ENCODE measurements at places on chromosomes 12 and 14. TPM values are rescaled to one million over a fixed set of nuclear protein-coding genes. Genes with fewer than 3 reads are reported as not detected.

DNA sequence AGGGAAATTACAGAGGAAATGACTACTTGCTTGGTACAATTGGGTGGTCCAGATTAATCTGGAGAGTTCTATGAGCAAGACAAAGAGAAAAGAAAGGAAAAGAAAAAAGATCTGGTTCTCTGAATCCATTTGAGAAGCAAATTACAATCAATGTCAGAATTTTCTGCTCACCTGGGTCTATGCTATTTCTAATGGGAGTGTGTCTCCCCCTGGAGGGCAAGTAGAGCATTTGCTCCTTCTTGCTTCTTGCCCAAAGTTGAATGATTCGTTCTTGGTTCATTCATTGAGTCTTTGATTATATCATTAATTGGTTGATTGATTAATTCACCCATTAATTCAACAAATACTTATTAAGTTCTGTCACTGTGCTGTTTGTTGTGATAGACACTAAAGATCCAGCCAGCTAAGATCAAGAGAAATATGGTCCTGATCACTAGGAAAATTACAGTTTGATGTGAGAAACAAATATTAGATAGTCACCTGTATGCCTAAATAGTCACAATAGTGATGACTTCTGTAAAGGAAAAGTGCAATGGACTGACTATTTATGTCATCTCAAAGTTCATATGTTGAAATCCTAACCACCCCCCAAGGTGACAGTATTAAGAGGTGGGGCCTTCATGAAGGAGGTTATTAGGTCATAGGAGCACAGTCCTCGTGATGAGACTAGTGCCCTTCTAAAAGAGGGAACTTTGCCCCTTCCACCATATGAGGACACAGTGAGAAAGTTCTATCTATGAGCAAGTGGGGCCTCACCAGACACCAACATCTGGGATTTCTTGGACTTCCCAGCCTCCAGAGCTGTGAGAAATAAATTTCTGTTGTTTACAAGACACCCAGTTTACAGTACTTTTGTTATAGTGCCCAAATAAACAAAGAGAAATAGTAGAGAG is 8.0 kb upstream of the ASB8 start:
- peak; percentile 54 for DNase-seq

- no peak for DNase-seq
Observed at GRCh38 chr14:86087377-86087776, 557.4 kb downstream of the FLRT2 start.

The TSHR gene
- not detected for total RNA-seq

The TC2N gene
- total RNA-seq = 13.0 TPM

The LRFN5 gene
- 0.95 TPM for total RNA-seq

The RDH16 gene
- total RNA-seq = not detected

The RTL1 gene
- not detected for total RNA-seq

DNA sequence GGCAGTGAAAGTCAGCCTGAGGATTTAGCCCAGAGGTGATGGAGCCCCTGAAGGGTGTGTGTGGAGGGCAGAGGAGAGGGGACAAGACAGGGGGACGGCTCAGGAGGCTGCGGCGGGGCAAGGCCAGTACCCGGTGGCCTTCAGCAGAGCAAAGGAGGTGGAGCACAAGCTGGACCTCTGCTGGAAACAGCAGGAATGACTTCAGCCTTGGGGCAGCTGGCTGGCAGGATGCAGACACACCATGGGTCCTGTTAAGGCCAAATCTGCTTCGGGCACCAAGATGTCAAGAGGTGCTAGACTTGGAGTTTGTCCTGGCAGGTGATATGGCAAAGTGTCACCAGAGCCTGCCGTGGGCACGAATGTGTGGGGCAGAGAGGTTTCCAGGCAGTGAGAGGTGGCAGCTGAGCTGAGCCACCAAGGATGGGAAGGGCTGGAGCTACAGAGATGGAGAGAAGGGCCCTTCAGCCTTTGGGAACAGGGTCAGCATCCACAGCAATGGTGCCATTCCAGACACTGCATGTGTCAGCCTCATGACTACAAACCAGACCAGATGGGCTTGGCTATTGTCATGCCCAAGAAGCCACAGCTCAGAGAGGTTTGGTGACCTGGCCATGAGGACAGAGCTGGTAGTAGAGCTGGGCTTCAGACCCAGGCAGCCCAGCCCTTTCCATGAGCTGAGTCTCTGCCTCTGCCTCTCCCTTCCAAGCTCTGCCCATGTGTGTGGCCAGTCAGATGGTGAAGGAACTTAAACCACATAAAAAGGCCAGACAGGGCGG is 91.9 kb downstream of the LGMN start:
- DNase-seq = no peak

The SLCO1C1 gene
- not detected for total RNA-seq

The KRT71 gene
- not detected for total RNA-seq

- DNase-seq = no peak
Observed at GRCh38 chr12:95997276-95997675, 1.1 kb upstream of the HAL start.

Measured in NCI-H460 (cell line).